Smooth muscle cell of the brain vasculature (primary cell): ENCODE measurements at places on chromosomes 7 and 10.

GRCh38 chr7:152871678-152872060, 112.1 kb downstream of the ACTR3B start:
- DNase-seq, result no peak

GRCh38 chr7:50837965-50838364, 55.3 kb upstream of the GRB10 start:
- DNase-seq, result no peak

DNA sequence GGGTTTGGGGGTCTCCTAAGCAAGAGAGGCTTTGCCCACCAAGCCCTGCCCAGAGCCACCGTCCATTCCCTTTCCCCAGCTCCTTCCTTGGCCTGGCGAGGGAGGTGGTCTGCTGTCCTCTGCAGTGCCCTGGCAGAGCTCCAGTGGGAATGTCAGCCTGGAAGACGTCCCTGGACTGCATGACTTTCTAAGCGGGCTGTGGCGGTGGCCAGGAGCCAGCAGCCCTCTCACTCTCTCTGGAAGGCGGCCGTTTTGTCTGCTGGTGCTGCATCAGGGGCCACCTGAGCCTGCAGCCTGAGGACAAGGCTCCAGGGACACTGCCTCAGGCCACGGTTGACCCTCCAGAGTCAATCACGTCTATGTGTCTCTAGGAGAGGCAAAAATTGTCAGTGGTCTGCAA, 271.0 kb downstream of the SKAP2 start:
- DNase-seq, result no peak

DNA sequence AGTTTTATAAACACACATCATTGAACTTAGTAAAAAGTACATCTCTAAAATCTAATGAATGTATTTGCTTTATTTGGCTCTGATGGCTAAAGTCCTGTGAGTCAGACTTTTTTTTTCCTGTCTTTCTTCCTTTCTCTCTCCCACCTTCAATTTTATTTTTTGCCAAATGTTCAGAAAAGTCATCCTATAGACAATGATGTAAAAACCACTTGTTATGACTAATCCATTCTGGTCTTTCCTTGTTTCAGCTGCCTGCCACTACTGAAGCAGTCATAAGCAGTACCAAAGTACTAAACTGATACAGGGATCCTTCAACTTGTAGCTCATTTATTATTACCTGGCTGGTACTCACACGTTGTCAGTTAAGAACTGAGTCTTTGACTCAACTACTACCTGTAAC, 23.9 kb downstream of the HECTD2 start:
- DNase-seq, result no peak

DNA sequence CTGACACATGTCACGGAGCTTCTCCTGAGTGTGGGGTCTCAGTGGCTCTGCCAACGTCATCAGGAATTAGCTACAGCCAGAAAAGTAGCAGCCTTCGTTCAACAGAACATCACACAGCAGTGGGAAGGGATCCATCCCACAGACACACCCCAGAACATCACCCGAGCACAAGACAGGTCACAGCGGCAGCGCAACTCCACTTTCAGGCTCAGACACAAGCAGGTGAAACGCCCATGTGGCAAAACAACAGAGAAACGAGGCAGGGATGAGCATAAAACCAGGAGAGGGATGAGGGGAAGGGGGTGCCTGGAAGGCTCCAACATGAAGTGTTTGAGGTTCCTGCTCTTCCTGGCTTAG, 44.8 kb downstream of the CAMK2B start:
- no peak for DNase-seq

DNA sequence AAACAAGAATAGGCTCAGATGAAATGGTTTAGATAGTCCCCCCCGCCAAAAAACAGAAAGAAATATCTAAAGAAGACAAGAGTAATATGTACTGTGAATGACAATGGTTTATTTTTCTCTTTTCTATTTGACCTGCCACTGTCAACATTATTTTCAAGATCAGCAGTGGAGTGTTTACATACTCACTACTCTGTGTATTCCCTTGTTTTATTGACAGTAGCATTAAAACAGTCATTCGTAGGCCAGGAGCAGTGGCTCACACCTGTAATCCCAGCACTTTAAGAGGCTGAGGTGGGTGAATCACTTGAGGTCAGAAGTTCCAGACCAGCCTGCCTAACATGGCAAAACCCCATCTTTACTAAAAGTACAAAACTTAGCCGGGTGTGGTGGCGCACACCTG, 245.3 kb upstream of the SLC26A5 start:
- no peak for DNase-seq

- DNase-seq, result no peak
Measured at GRCh38 chr10:69497231-69497561, 45.9 kb downstream of the TSPAN15 start.

- no peak for DNase-seq
Measured at GRCh38 chr10:5291501-5292195, 73.1 kb upstream of the UCN3 start.

DNA sequence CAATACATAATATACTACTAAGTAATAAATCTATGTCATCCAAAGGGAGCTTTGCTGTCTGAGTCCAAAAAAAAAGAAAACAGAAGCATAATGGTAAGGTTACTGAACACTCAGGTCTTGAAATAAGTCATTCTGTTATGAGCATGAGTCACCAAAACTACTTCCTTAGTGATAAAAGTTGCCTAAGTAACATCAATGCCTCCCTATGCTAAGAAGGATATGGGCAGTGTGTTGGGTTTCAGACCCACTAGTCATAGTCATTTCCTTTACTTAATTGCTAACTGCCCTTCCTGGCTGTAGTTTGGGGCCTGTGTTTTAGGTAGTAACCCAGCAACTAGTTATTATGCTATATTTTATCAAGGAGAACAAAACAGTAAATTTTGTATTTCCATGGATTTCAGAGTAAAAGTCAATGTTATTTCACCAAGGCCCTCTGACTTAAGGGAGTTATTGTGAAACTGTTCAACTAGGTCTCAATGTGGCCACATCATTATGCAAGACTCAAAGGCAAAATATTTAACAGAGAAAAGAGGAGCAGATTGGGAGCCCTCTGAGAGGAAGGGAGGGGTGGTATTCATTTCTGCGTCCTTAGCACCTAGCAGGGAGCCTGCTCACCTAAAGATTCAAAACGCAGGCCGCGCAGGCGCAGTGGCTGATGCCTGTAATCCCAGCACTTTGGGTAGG, 11.7 kb upstream of the VIM start:
- DNase-seq, result no peak

- no peak for DNase-seq
Measured at GRCh38 chr10:70600512-70601395, 1.8 kb downstream of the PRF1 start.

DNA sequence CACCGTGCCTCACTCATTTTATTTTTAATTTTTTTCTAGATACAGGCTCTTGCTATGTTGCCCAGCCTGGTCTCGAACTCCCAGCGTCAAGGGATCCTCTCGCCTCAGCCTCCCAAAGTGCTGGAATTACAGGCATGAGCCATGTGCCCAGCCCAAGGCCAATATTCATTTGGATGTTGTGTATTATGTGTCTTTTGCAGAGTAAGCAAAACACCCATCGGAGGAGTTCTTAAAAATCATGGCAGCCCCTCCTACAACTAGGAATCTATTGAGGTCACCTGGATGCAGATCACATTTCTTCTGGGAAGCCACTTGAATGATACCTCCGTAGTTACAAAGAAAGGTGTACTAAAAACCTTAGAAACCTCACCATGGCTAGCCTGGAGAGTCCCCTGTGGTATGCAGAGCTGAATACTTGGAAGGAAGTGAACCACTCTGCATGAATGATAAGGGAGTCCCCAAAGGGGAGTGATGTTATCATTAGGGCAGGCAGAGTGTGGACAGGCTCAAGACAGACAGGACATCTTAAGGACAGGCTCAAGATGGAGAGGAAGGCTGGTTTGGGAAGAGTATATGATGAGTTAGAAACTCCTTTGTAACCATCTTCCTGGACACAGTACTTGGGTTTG, 185.7 kb downstream of the TAX1BP1 start:
- DNase-seq, result no peak

- DNase-seq, result no peak
Measured at GRCh38 chr10:52313933-52314821, at the start of gene DKK1. DKK1 (plus strand) TSS chr10:52314281; CDS start chr10:52314435, 154 bp downstream.
